Endodermal cell (in vitro differentiated cells): ENCODE measurements at places on chromosomes 7 and 10.

DNA sequence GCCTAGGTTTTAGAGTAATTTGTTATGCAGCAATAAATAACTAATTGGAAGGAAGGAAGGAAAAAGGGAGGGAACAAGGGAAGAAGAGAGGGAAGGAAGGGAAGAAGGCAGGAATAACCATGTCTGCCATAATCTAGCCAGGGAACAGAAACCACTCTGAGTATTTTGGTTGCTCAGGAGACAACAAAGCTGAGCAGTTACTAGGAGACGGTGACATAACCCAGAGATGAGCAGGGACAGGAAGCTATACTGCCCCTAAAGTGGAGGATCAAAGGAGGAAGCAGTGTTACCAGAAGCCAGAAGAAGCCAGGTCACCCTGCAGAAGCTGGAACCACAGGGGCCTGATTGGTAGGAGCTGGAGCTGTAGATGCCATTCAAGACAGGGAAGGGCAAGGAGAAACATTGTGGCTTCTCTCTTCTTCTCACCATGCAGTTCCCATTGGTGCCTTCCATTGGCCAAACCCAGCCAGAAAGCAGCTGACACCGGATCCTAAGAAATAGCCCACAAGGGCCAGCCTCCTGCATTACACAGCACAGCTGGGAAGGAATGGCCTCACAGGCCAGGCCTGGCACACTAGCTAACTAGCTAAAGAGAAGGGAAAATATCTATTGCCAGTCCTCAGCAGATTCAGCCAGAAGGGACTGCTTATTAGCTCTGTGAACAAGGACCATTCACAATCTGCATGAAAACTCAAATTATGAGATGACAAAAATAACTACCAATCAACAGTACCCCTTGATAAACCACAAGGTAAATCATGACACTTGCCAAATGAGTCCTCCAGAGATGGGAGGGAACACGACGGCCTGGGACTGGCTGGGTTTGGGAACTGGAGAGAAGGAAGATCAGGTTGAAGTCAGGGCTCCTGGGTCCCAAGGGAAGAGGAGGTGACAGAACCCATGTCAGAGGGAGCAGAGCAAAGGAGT lies 184.5 kb upstream of the NFE2L3 start:
- DNase-seq, result no peak

- DNase-seq, result peak; percentile 87
Observed at GRCh38 chr7:144437370-144438191, 34.1 kb upstream of the NOBOX start.

DNA sequence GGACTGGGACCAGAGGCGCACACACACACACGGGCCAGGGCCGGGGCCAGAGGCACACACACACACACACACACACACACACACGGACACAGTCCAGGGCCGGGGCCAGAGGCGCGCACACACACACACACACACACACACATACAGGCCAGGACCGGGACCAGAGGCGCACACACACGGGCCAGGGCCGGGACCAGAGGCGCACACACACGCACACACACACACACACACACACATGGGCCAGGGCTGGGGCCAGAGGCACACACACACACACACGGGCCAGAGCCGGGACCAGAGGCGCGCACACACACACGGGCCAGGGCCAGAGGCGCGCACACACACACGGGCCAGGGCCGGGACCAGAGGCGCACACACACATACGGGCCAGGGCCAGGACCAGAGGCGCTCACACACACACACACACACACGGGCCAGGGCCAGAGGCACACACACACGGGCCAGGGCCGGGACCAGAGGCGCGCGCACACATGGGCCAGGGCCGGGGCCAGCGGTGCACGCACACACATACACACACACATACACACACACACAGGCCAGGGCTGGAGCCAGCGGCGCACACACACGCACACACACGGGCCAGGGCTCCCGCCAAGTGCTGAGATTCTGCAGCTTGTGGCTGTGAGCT lies 268.8 kb downstream of the ELFN1 start:
- no peak for DNase-seq

- no peak for DNase-seq
Observed at GRCh38 chr10:74011770-74012169, 13.9 kb downstream of the VCL start.

DNA sequence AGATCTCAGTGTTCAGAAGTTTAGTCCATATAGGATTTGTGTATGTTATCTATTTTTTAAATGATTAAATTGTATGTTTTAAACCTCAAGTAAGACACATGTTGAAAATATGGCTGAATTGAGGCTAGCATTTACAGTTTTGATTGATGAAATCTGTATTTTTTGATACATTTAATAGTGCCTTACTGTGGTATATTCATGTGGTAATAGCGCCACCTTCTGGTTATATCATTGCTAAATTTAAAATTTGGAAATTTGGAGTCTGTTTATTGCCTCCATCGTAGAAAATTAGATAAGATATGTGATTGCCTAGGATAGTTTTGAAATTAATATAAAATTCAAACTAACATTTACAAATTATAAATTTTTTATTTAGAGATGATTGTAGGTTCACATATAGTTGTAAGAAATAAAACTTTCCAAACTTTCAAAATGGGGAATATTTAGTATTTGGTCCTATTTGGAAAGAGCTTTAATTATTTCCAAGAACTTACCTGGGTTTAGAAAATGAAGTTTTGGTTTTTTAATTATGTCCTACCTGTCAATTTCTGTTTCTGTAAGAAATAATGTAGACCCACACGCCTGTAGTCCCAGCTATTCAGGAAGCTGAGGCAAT lies 19.1 kb upstream of the ARMS2 start:
- no peak for DNase-seq

- no peak for DNase-seq
Observed at GRCh38 chr10:128028508-128029289, 97.5 kb downstream of the MKI67 start.

DNA sequence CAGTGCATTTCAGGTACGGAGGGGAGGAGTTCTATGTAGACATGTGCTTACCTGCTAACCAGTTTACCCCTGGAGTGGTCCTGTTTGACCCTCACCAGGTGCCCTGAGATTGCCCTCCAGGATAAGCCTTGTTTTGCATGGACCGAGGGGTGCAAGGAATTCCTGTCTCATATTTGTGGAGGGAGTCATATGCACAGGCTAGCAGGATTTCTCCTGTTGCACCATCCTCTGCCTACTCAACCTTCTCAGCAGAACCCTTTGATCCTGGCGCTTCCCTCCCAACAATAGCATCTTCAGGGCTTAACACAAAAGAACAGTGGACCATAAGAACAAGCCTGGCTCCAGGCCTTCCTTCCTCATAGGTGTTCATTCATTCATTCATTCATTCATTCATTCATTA lies 7.2 kb downstream of the TRPV6 start:
- DNase-seq, result no peak

GRCh38 chr7:93097388-93097787 lies 20.4 kb downstream of the SAMD9 start:
- DNase-seq, result peak; percentile 26

DNA sequence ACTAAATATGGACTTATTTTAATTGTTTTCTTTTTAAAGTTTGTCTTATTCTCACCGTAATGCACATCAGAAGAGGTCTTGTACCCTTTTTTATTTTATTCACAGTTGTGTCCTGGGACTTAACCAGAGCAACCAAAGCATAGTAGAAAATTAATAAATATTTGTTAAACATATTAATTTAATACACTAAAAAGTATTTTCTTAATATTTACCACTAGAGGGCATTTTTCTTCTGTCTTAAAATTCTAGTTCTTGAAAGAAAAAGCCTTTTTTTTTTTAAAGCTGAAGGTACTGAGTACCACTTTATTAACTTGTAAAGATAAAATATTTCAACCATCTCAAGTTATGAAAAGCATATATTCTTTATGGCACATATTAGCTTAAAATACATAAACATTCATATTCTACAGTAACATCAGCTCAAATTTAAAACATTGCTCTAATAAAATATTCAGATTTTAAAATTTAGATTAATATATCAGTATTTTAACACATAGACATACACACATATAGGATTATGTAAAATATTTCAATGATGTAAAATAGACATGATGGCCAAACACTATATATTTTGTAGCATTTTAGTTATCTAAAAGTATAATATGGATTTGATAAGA lies 260.4 kb downstream of the SEMA3A start:
- DNase-seq, result no peak

GRCh38 chr10:101781984-101782810 lies 1.0 kb downstream of the NPM3 start:
- DNase-seq, result peak; percentile 59

DNA sequence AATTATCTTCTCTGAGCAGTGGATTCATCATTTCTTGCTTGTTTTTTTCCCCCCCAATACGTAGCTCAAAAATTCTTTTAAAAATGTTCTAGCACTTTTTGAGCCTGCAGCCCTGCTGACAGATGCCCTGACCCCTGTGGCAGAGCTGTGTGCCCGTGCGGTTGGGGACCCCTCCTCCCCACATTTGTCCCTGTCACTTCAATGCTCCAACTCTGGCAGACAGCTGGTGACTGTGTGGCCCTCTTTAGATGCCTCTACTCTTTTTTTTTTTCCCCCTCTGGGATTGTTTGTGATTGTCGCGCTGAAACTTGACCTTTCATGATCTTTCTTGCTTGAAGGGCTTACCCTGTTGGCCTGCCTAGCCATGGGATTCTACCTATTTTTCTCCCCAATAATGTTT lies 214.1 kb downstream of the TMEM178B start:
- no peak for DNase-seq

- DNase-seq, result no peak
Observed at GRCh38 chr10:70715853-70716795, 43.8 kb downstream of the ADAMTS14 start.

DNA sequence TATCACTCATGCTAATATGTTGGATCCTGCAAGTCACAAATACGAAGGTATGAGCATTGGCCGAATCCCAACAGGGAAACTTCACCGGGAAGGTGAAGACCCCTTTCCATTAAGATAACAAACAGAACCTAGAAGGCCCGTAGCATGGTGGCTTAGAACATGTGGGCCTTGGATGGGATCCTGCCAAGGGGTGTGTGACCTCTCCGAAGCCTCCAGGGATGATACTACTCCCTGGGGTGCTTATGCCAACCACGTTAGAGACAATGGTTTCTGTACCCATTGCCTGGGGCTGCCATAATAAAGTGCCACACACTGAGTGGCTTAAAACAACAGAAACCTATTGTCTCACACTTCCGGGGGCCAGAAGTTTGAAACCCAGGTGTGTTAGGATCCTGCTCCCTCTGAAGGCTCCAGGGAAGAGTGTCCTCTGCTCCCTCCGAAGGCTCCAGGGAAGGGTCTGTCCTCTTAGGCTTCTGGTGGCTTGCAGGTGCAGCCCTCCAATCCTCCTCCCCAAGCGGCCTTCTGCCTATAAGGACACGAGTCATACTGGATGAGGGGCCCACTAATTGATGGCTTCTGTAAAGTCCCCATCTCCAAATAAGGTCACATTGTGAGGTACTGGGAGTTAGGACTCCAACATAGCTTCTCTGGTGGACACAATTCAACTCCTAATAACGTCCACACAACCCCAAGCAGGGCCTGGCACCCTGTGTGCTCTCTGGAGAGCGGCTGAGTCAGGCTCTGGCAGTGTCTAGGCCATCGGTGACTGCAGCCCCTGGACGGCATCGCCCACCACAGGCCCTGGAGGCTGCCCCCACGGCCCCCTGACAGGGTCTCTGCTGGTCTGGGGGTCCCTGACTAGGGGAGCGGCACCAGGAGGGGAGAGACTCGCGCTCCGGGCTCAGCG lies 992 bp upstream of the MGMT start:
- peak; percentile 20 for DNase-seq

- no peak for DNase-seq
Observed at GRCh38 chr7:100389437-100390088, 16.3 kb downstream of the PILRA start.

DNA sequence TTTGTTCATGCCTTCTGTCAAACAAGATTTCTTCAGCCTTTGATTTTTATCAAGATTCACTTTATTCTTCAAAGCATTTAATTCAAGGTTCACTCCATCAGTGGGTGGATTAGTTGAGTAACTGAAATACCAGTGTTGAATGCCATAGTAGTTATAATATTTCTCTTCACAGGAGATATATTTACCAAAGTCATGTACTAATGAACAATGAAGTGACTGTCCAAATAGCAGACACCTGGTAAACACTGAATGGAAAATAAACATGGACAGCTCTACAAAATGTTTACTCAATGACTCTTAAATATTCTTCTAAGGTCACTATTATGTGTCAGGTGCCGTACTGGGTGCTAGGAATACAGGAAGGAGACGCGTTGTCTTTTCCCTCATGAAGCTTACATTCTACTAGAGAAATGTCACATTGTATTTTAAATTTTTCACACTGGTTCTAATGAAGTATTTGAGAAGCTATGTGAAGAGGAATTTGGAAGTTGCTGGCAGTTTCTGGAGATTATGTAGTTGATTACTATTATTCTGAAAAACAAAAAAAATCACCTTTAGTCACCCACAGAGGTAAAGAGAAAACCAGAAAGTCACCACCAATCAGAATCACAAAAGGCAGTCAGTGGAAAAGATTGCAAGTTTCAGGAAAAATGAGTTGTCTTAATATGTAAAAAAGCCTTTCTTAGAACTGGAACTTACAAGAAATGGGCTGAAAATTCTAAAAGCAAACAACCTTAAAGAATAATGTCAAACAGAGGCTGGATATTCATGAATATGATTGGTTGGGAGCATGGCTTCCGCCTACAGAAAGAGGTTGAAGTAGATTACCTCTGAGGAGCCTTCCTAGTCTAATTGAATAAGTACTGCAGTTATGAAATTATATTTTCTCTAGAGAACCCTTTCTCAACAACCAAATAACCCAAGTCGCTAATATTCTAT lies 84.5 kb downstream of the RTKN2 start:
- no peak for DNase-seq

DNA sequence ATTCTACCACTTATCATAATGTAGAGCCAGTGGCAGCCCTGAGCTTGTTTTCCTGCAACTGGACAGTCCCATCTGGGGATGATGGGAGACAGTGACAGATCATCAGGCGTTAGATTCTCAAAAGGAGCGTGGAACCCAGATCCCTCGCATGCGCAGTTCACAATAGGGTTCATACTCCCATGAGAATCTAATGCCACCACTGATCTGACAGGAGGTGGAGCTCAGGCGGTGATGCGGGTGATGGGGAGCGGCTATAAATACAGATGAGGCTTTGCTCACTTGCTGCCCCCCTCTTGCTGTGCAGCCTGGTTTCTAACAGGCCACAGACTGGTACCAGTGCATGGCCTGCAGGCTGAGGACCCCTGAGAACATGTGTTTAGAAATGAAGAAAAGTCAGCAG lies 260.1 kb downstream of the CAMK1D start:
- no peak for DNase-seq

DNA sequence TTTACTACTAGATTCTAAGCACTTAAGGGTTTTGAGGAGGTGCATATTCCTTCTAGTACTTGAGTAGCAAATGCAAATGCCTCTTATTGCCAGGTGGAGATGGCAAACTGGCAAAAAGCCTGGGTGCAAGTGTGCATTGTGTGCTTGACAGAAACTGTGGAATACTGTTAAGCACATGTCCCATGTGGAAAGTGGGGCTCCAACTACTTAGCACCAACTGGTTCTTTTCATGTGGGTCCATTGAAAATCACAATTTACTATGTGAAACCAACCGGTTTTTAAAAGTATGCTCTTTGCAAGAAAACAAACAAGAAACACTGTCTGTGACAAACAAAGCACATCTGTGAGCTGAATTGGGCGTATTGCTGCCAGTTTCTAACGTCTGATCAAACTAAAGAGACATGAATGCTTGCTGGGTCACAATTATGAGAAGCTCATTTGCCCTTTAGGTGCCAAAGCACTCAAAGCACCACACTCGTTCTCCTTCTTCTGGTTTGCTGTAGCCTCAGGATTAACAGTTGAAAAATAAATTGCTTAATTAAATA lies 197.4 kb downstream of the SEMA3E start:
- DNase-seq, result no peak
